ENCODE measurements at places on chromosomes 3 and 15.

DNA sequence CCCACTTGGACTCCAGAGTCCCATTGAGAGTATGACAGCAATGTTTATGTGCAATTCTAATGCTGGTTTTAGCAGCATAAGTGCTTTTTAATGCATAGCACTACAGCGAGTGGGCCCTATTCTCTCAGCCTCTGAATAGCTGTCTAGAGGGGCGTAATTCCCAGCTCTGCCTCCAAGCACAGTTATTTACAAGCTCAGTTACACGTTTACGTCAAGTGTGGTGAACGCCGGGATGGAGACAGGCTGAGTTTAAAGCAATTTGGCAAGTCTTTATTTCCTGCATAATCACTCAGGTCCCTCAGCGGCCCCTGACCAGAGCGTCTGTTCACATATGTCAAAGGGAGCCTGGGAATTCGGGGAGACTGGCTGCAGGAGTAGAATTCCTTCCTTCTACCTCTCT is 43.9 kb downstream of the SOX14 start:
- no peak overlapping the region for H3K27ac ChIP-seq
- DNase-seq = peak; percentile 35
- no peak overlapping the region for H3K4me3 ChIP-seq
- H3K4me1 ChIP-seq = no peaks in the 10 kb centered on the region
- no peaks in the 10 kb centered on the region for H3K27me3 ChIP-seq

DNA sequence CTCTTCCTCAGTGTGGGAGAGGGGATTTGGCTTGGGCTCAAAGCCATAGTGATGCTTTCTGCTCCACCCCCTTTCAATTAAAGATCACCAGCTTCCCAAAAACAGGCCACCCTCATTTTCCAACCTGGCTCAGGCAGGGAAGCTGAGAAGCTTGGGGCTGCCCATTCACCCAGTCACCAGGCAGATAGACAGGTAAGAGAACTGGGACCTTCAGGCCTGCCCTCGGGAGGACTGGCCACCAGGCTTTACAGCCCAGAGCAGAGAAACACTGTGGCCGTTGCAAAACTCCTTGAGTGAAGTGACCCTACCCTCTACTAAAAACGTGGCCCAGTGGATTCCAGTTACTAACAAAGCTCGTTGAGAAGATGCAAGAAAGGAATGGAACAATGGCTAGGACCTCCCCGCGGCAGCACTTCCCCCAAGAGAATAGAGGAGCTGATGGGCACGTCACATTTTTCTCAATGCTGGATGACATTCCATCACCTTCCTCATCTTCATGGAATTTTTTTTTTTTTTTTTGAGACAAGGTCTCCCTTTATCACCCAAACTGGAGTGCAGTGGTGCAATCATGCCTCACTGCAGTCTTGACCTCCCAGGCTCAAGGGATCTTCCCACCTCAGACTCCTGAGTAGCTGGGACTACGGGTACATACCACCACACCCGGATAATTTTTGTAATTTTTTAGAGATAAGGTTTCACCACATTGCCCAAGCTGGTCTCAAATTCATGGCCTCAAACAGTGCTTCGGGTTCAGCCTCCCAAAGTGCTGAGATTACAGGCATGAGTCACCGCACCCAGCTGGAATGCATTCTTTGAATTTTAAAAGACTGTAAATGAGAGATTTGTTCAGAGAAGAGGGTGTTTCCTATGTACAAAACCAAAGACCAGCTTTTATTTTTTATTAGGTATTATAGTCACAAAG is 37.9 kb downstream of the LIPC start:
- H3K27me3 ChIP-seq = no peaks in the 10 kb centered on the region
- H3K36me3 ChIP-seq = no peaks in the 10 kb centered on the region
- H3K4me3 ChIP-seq = no peak overlapping the region
- peak; percentile 85 for DNase-seq
- H3K27ac ChIP-seq = peak overlapping the region; percentile 94

- H3K27me3 ChIP-seq = no peaks in the 10 kb centered on the region
- no peak for DNase-seq
- H3K4me3 ChIP-seq = no peak overlapping the region
- H3K36me3 ChIP-seq = no peaks in the 10 kb centered on the region
- H3K4me1 ChIP-seq = no peaks in the 10 kb centered on the region
- no peak overlapping the region for H3K27ac ChIP-seq
These were observed 71.4 kb downstream of the SEMA6D start for GRCh38 chr15:47788685-47789084.

DNA sequence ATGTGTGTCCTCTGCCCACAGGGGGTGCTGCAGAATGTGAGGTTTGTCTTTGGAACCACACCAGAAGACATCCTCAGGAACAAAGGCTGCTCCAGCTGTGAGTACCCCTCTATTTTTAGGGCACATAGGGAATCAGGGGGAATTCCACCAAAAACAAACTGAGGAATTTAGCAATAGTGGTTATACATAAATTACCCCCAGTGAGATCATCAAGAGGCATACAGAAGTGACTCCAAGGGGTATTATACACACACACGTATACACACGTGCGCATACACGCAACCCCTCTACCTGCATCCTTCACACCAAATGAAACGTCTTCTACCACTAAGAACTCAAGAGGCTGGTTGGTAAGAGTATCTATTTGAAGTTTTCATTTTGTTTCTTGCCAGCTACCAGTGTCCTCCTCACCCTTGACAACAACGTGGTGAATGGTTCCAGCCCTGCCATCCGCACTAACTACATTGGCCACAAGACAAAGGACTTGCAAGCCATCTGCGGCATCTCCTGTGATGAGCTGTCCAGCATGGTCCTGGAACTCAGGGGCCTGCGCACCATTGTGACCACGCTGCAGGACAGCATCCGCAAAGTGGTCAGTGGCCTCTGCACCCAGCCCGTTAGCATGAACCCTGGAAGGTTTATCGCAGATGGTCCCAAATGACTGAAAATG is 2.9 kb downstream of the THBS1 start:
- peak overlapping the region; percentile 89 for H3K4me3 ChIP-seq
- DNase-seq = peak; percentile 66
- peak overlapping the region; percentile 34 for H3K27ac ChIP-seq
- H3K36me3 ChIP-seq = peaks cover 70% of the 10 kb centered on the region
- no peaks in the 10 kb centered on the region for H3K27me3 ChIP-seq

DNA sequence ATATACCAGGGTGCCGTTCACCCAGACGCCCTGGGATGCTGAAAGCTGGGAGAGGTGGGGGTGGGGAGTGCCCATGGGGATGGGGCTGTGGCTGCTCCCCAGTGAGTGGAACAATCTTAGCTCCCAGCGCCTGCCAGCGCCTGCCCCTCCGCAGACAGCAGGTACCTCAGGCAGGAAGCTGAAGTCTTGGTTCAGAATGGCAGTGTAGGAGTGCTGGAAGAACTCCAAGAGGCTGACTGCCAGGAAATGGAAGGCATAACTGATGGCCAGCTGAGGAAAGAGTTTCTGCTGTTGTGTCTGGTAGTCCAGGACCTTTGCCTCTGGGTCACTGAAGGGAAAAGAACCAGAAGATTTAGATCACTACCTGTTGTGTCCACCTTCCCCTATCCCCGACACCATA is 8.4 kb downstream of the ACOX2 start:
- no peak overlapping the region for H3K4me3 ChIP-seq
- no peaks in the 10 kb centered on the region for H3K27me3 ChIP-seq
- H3K27ac ChIP-seq = peak overlapping the region; percentile 40

All from kidney (tissue), 22 donors.